HuH-7 (cell line): ENCODE measurements at places on chromosomes 7 and 10.

DNA sequence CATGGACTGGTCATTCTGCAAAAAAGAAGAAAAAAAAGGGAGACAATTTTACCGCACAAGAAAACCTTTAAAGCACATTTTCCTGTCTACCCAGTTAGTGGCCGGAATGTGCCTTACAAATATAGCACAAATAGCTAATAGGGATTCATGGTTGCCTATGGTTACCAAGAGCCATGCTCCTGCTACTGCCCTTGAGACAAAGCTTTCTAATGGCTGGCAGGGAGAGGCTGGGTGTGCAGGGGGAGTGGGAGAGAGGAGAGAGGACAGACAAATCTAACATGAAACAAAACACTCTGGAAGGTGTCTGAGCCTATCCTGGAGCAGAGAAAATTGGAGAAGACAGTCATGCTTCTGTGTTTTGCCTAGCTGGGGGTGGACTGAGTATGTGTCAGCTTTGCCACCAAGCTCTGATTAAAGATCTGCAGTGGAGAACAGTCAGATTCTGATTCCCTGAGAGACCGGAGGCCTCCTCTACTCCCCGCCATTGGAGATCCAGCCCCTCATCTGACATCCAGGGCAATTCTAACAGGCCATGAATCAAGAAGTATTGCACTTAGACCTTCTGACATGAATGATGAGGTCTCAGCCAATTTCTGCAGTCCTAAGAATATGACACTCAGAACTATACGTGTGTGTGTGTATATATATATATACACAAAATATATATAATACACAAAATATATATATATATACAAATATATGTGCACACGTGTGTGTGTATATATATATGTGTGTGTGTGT is 80.2 kb downstream of the PRTFDC1 start:
- no peak for DNase-seq

DNA sequence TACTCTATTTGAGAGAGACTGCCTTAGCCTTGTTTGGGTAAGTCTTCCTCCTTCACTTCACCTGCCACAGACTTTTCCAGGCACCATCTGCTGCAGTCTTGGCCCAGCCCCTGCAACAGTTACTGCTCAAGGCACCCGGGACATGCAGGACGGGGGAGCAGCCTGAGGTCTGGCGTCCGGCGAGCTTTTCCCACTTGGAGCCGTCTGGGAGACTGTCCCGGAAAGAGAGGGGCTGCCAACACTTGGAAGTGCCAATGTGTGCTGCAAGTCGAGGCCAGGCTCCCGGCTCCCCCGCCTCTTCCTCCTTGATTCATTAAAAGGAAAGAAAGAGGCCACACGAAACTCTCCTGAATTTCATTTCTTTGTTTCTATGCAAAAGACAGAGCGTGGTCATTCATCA is 13.7 kb downstream of the HTRA1 start:
- DNase-seq: no peak

DNA sequence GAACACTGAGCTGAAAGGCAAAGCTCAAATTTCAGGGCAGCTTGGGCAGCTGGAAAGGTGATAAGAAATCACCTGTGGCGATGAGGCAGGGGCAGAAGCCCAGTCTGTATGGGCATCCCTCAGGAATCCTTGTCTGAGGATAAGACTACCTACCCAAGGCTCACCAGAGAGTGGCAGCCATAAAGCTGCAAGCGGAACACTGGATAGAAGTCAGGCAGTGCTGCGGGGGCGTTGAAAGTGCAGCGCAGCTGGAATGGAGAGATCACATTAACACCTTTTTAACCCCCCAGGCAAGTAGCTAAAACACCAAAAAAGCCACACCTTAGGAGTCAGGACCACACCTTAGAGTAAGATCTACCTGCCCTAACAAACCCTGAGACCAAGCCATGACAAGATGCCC is 38.2 kb downstream of the ABCB5 start:
- no peak for DNase-seq

GRCh38 chr7:149625947-149626392 is 128.4 kb upstream of the ZNF746 start:
- DNase-seq: peak; percentile 33

DNA sequence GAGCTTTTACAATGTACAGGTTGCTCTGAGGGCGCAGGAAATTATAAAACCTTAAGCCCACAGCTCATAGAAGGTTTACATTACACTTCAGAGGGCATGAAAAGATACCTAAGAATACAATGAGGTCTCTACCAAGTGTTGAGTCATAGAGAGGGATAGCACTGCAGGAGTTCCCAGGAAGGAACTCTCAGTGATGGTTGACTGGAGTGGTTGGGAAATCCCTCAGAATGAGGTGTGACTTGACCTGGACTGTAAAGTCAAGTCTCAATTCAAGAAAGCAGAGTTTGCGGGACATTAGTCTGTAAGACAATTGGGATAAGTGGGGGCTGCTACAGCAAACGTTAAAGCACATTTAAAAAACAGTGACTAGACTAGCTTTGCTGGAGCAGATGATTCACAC is 21.9 kb downstream of the TNKS2 start:
- no peak for DNase-seq

DNA sequence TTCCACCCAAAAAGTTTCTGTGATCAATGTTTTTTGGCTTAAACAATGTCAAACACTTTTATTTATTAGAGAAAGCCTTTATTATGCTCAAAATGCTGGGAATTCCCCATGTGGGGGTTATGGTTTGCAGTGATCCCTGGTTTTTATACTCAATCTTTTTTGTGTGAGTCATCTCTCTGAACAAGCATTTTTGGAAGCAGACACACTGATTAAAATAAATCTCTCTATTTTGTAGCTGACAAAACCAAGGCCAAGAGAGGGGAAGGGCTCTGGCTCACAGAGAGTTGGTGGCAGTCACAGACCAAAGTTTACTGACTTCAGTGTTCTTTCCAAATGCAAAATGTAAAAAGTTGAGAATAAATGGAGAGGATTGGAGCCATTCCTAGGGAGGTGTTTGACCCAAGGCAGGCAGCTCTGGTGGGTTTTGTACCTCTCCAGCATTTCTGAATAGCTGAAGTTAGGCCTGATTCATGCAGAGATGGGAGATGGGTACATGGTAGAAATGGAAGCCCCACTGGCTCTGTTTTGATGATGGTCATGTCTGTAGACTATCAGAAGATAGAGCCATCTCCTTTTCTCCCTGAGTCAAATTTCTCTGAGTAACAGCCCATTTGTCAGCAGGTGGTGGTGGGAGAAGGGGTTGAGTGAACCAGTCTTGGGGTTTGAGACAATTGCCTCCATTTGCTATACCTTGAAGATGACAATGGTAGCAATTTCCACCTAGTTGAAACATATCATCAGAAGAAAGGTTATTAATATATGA is 45.4 kb upstream of the NAMPT start:
- DNase-seq: no peak

DNA sequence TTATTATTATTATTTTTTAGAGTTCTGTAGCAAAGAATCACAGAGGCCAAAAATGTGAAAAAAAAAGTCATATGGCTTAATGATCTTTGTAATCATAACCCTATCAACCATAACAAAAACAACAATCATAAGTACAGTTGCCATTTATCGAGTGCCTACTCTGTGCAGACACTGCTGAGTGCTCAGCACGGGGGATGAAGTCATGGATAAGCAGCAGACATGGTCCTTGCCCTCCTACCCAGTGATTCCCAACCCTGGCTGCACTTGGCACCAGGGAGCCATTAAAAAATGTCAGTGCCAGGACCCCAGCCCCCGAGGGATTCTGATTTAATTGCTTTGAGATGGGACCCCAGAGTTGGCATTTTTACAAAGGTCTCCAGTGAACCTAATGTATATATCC is 38.2 kb downstream of the ENTPD1 start:
- no peak for DNase-seq

DNA sequence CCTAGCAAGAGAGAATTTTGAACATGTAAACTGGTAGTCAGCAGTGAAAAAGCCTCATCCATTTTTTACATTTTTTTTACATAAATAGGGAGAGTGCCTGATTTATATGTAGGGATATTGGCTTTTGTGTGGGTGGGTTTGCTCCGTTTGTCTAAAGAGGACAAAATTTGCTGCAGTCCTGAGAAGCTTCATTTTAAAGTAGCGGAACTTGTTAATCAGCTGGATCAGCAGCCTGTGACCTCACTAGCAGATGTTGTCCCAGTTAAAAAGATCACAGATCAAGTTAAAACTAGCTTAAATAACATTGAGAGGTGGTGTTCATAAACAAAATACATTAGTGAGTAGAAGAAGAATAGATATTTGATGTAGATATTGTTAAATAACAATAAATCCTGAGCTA is 2.6 kb downstream of the ATRNL1 start:
- DNase-seq: no peak
